ENCODE measurements at places on chromosomes 6 and 20.

GRCh38 chr20:46757754-46758678 lies 48.6 kb downstream of the SLC2A10 start:
- no peak for DNase-seq

DNA sequence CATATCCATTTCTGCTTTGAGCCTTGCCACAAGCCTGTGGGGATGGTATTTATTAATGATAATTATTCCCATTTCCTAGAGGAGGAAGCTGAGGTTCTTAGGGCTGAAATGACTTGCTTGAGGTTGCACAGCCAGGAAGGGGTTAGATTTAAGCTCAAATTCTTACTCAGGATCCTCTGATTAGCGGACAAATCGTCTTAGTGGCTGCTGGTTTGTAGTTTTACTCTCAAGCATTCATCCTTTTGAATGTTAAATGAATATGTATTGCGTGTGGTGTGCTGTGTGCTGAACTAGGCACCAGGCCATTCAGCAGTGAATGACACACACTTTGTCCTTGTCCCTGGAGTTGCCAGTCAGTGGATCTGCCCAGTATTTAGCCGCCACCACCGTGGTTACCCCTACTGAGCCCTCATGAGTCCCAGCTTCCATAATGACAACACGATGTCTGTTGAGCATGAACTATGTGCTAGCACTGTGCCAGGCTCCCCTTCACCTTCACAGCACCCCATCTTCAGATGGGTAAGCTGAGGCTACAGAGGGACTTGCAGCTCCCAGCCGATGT lies 10.0 kb downstream of the PACSIN1 start:
- no peak for DNase-seq

DNA sequence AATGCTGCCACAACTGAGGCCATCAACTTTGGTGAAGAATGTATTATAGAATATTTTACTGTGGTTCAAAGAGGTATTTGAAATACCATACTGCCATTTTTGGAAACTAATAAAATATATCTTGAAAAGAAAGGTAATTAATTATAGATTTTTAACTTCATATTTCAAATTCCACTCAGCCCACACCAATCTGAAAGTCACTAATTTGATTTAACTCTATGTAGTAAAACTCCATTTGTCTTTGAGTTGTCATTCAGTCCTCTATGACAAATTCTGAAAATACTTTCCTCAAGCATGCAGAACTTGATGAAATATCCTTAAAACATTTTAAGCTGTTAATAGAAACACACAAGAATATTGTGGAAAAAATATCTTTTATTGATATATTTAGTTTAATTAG lies 1196.7 kb upstream of the CITED2 start:
- no peak for DNase-seq

DNA sequence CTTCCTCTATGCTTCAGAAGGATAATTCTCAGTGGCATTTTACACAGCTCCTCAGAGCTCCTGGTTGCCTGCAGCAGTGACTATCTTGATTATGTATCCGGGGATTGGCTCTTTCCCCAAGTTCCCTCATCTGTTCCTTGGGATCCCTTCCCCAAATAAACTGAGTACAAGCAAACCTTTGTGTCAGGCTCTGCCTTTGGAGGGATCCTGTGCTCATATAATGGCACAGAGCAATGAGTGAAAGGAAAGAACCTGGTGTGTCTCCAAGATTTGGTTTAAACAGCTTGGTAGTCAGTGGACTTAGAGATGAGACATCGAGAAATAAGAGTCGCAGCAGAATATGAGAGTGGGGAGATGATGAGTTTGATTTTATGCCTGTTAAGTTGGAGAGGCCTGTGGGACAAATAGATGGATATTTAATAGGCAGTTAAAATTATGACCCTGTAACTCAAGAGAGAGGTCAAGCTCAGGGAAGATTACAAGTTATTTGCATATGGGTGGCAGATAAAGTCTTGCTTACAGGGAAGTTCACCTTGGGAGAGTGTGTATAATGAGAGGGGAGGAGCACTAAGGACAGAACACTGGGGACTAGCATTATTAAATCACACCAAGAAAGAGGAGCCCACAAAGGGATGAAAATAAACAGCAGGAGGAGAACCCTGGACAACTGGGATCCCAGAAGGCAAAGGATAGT lies 44.1 kb upstream of the GCLC start:
- no peak for DNase-seq

DNA sequence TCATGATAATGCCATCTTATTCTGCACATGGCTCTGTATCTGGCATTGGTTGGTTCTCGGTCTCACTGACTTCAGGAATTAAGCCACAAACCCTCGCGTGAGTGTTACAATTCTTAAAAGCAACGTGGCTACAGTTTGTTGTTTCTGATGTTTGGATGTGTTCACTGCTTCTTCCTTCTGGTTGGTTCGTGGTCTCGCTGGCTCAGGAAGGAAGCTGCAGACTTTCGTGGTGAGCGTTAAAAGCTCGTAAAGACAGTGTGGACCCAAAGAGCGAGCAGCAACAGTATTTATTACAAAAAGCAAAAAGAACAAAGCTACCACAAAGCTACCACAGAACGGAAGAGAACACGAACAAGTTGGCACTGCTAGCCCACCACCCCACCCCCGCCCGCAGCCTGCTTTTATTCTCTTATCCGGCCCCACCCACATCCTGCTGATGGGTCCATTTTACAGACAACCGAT lies 51.1 kb downstream of the MYLIP start:
- DNase-seq: no peak

GRCh38 chr20:37435607-37436006 lies 85.4 kb upstream of the NNAT start:
- no peak for DNase-seq

- DNase-seq: no peak
Measured at GRCh38 chr20:53021934-53022333, 49.8 kb downstream of the TSHZ2 start.

DNA sequence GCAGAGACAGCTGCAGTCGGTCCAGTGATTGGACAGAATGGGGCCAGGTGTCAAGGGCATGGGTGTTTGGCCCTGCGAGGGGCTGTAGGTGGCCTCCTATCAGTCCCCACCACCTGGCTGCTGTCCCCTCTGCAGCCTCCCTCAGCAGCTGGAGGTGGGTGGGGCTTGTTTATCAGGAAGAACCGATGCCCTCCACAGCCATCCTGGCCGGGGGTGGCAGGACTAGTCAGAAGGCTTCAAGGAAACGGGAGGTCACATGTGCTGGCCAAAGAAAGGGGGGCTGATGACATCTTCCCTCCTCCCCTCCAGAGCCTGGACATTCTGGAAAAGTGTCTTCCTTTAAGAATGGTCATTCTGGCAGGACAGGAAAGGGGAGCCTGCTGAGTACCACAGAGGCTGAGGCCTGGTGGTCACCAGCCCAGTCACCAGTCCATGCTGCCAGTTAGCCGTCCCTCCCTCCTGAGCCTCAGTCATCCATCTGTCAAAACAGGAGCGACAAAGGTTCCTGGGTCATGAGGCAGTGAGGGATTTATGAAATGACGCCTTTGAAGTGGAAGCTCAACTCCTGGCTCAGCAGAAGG lies 4.1 kb downstream of the FAM210B start:
- DNase-seq: no peak

DNA sequence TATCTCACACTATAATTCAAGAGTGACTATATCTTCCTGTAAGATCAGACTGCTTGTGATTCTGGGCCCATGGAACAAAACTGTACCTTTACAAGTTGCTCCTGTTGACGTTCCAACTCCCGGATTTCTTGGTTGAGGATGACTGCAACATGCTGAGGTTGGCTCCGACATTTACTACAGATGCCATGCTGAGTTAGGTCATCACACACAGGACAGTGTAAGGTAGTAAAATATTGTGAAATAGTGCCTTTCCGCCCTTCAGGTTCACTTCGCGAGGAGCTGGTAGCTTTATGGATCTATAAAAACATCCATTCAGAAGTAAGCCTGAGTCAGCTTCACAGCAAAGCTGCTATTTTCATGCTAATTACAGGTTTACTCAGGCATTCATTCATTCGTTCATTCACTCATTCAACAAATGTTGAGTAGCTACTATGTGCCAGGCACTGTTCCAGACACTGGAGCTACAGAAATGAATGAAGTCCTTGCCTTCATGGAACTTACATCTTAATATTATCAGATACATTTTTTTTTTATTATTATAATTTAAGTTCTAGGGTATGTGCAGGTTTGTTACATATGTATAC lies 175.7 kb downstream of the REV3L start:
- DNase-seq: no peak

DNA sequence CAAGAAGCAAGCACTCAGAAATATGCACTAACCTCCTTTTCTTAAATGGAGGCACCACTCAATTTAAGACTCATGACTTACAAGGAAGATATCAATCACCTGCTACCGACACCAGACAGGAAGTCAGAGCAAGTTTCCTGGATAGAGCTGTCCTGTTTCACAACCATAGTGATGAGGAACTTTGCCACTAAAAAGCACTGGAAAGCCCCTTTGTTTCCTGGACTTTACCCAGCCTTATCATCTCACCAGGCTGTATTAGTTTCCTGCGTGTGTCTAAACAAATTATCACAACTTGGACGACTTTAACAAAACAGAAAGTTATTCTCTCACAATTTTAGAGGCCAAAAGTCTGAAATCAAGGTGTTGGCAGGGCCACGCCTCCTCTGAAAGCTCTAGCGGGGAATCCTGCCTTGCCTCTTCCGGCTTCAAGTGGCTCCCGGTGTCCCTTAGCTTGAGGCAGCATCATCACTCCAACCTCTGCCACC lies 253.8 kb upstream of the STXBP5 start:
- no peak for DNase-seq

DNA sequence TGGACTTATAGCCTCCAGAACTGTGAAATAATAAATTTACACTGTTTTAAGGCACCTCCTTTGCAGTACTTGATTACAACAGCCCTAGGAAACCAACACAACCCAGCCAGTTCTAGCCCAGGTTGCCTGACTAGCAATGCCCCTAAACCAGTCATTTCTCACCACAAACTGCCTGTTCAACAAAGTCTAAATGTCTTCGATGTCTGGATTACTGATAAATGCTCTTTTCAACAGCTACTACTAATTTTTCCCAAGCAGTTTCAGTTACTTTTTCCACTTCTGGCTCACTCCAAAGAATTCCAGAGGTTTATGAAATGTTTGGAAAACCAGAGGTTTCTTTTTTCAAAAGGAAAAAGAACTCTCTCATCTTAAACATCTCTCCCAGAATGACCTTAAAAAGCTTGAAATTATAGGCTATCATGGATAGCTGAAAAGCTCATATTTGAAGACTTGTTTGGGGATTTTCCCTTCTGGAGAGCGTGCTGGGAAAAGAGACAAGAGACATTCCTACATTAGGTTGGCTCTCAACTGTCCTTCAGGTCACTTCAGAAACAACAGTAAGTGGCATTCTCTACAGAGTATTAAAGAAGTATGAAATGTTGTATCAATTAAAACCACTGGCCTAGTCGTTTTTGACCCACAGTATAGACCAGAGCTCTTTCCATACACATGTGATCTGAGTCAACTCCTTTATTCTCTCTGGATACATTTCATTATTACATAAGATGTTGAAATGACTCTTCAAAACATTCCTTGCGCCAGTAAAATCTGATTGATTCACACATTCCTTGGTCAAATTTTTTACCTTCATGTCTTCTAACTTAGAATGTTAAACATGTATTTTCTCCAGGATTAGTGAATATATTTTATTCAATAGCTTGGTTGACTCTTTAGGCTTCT lies 265.9 kb downstream of the COL12A1 start:
- no peak for DNase-seq

DNA sequence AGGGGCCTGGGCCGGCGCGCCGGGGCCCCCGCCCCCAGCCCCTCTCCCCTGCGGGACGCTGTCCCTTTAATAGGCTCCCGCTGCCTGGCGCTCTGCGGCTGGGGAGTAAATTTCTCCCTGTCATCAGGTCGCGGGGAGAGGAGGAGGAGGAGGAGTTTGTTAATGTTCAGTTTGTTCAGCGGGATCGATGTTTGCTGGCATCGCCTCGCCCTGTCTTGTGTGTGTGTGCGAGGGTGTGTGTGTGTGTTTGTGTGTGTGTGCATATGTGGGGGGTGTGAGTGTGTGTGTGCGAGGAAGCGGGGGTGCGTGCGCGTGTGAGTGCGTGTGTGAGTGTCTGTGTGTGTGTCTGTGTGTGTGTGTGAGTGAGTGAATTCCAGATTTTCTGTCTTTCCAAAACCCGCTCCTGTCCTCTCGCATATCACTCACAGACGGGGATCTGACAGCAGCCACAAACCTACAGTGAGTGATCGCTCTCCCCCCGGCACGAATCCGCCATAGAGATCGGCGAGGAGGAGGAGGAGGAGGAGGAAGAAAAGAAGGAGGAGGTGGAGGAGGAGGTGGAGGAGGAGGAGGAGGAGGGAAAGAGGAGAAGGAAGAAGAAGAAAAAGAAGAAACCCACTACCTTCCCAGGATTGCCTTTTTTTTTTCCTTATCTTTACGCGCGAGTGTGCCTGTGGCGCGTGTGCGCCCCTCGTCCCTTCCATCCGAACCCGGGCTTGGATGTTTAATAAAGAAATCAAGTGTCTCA lies at the start of gene TSHZ2:
Gene TSHZ2, plus strand, starts transcription at position 169 of the 748 bp plus-strand sequence. CDS start 936 bp downstream, outside the sequence.
- no peak for DNase-seq

GRCh38 chr20:45320948-45321595 lies 13.0 kb upstream of the MATN4 start:
- no peak for DNase-seq

DNA sequence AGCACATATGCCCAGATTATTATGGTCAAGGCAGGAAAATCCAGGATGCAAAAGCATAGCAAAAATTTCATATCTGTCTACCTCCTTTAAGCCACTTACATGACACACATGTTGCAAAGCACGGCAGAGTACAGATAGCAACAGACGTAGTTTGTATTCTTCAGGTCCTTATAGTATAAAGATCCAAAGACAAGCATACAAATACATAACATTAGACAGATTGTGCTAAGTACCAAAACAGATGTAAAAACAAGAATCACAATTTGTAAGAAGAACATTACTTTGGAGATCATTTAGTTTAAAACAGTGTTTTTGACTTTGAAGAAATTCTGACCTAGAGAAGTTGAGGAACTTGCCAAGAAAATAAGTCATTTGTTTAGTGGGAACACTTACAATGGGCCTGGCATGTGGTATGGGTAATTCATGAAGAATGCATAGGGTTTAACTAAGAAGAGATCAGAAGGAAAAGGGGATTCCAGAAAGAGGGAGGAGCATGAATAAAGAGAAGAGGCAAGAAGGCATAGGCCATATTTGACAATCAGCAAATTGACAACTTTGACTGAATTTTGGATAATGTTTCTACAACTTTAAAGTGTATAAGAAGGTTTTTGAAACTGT lies 30.6 kb upstream of the LMBRD1 start:
- no peak for DNase-seq

DNA sequence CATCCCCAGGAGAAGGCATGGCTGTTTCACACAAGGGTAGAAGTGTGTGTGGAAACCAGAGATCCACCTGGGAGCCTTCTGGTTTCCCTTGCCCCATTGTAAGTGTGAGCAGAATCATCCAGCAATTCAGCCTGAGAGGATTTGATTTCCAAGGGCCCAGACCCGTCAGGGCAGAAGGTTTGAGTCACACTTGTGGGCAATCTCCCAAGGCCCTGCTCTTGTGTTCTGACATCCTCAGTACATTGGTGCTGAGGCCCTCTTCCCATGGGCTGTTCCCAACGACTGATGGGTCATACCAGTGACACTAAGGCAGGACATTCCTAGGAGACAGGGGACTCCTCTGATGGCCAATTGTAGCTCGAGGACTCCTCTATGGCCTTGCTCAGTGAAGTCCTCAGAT lies 58.2 kb upstream of the POLR1H start:
- DNase-seq: no peak

Data from coronary artery (tissue), 2 donors.